ENCODE measurements at places on chromosomes 2 and 18. TPM values are rescaled to one million over a fixed set of nuclear protein-coding genes. Genes with fewer than 3 reads are reported as not detected.

DNA sequence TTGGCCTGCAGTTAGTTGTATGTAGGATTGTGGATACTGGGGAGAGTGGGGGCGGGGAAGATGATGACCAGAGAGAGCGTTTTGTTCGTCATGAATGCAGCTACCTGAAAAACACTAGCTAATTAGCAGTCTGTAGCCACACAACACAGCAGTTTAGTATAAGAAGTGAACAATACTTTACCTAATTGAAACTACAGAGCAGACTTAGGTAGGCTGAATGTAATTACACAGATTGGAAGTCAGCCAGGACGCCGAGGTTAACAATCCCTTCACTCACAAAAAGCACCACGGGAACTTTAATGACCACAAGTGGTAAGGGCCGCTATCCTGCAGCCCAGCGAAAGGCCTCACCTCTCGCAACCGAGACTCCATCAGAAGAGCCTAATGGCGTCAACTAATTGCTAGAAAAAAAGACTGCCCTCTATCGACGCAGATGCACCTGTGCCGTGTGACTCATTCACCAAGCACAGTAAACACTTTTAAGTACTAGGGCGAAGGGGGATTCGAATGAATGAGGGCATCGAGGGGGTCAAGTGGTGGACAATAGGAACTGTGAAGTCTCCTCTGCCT is 591.0 kb downstream of the ARHGAP15 start:
- no peaks in the 10 kb centered on the region for H3K4me1 ChIP-seq
- no peak for DNase-seq
- H3K27ac ChIP-seq, result no peak overlapping the region
- no peaks in the 10 kb centered on the region for H3K27me3 ChIP-seq
- no peaks in the 10 kb centered on the region for H3K36me3 ChIP-seq
- no peak overlapping the region for H3K4me3 ChIP-seq

DNA sequence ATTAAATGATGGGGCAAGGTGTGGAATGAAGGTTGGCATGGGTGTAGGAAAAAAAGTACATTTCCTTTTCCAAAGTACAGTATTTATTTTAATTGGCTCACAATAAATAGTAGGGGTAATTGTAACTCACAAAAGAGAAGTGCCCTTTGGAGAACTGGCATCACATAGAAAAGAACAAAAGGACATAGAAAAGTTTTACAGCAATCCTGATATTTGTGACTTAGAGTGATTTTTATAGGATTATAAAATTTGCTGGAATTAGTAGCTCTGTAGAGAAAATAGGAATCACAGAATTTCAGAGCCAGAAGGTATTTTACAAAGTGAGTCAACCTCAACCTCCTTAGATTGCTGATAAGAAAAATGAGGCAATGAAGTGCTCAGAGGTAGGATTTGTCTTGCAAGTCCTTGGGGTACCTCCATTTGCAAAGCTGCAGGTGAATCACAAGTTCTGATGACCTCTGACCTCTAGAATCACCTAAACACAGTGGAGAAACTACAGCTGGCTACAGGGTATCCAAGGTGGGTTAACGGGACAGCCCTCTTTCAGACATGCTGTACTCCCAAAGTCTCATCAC is 133.6 kb downstream of the SOCS6 start:
- no peaks in the 10 kb centered on the region for H3K27me3 ChIP-seq
- H3K4me1 ChIP-seq, result peaks cover 33% of the 10 kb centered on the region
- H3K4me3 ChIP-seq, result no peak overlapping the region
- peak overlapping the region; percentile 13 for H3K27ac ChIP-seq
- no peaks in the 10 kb centered on the region for H3K36me3 ChIP-seq
- DNase-seq, result no peak

GRCh38 chr18:57087644-57088376 is 59.1 kb upstream of the BOD1L2 start:
- no peaks in the 10 kb centered on the region for H3K4me1 ChIP-seq
- no peak for DNase-seq
- no peaks in the 10 kb centered on the region for H3K27me3 ChIP-seq
- no peak overlapping the region for H3K4me3 ChIP-seq
- no peaks in the 10 kb centered on the region for H3K36me3 ChIP-seq

DNA sequence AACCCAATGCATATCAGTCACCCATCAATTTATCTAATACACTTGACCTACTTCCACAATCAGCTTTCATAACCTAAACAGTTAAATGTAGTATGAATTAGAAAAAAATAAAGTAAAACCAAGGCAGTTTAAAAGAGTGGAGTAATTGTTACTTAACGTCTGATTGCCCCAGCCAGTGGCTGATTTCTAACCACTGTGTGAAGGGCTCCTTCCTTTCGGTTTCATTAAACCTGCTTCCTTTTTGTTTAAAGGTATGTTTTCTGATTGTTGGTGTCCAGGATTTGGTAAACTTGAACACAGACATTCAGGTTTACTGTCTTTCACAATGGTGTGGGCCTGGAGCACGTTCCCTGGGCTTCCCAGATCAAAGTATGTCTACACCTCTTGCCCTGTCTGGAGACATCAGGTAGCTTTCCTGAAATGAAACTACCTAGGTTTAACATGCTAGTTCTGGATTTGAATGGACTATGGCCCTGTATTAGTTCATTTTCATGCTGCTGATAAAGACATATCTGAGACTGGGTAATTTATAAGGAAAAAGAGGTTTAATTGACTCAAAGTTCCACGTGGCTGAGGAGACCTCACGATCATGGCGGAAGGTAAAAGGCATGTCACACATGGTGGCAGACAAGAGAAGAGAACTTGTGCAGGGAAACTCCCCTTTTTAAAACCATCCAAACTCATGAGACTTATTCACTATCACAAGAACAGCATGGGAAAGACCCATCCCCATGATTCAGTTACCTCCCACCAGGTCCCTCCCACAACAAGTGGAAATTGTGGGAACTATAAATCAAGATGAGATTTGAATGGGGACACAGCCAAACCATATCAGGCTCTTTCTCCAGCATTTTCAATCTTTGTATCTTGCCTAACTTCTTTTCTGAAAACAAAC is 605.2 kb upstream of the ID2 start:
- no peak for DNase-seq
- H3K27ac ChIP-seq, result no peak overlapping the region
- no peaks in the 10 kb centered on the region for H3K27me3 ChIP-seq
- H3K4me3 ChIP-seq, result no peak overlapping the region

GRCh38 chr2:102968375-102968774 is 206.5 kb downstream of the TMEM182 start:
- no peaks in the 10 kb centered on the region for H3K36me3 ChIP-seq
- no peaks in the 10 kb centered on the region for H3K27me3 ChIP-seq
- no peak for DNase-seq

DNA sequence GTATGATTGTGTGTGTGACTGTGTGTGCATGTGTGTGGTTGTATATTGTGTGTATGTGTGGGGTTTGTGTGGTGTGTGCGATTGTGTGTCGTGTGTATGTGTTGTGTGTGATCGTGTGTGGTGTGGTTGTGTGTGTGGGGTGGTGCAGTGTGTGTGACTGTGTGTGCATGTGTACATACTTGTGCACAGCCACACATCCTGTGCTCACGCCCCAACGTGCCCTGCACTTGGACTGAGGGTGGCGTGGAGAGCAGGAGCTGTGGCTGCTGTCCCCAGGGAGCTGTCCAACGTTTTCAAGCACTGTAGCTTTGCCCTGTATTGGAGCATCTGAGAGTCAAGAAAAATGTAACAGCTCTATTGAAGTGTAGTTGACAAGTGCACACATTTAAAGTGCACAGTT is 243.2 kb upstream of the HDAC4 start:
- H3K36me3 ChIP-seq, result no peaks in the 10 kb centered on the region
- H3K4me3 ChIP-seq, result no peak overlapping the region
- H3K4me1 ChIP-seq, result no peaks in the 10 kb centered on the region
- DNase-seq, result no peak
- no peak overlapping the region for H3K27ac ChIP-seq

DNA sequence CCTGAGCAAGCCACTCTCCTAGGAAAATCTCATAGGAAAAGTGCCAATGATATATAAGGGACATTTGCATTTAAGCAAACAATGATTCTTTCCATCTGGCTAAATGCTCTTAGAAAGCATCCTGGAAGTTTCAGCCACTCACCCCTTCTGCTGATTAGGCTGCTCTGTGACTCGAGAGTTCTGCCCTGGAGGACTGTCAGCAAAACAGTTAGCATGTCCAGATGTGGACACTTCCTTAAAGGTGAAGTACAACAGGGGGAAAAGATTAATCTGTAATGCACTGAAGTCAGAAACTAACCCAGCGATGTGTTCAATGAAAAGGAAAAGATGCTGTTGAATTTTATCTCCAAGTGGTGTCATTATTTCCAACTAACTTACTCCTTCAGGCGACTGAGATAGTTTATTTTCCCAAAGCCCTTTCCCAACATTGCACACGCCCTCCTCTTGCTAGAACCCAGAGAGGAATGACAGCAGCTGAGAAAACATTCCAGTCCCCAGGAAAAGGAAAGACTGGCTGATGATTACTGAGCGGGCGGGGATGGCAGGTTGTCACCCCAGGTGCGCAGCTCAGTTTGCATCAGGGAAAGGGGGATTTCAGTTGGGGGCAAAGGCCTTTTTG is 214.0 kb downstream of the SS18 start:
- DNase-seq, result no peak
- no peaks in the 10 kb centered on the region for H3K36me3 ChIP-seq
- no peaks in the 10 kb centered on the region for H3K27me3 ChIP-seq
- no peak overlapping the region for H3K4me3 ChIP-seq
- no peak overlapping the region for H3K27ac ChIP-seq

LRRTM1 gene
- total RNA-seq, result not detected

DNA sequence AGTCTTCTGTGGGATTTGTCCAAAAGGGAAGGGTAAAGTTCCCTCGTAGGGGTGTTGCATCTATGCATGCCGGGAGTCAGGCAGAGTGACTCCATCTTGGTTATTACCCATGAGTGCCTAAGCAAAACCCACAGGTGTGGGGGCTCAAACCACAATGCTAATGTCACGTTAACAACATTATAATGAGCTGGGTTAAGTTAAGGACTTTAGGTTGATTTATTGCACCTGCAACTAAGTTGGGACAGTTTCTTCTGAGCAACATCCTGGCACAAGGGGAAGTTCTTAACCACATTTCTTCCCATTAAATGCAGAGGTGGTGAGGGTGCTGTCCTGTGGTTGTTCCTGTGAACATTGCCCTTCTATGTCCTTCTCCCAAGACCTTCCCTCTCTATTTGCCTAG is 1596.8 kb upstream of the SLC39A10 start:
- no peaks in the 10 kb centered on the region for H3K36me3 ChIP-seq
- no peaks in the 10 kb centered on the region for H3K27me3 ChIP-seq

CYP1B1 gene
- total RNA-seq, result 30.3 TPM

- no peaks in the 10 kb centered on the region for H3K4me1 ChIP-seq
- H3K27ac ChIP-seq, result no peak overlapping the region
- no peak for DNase-seq
- no peaks in the 10 kb centered on the region for H3K27me3 ChIP-seq
- H3K36me3 ChIP-seq, result no peaks in the 10 kb centered on the region
- H3K4me3 ChIP-seq, result no peak overlapping the region
Measured at GRCh38 chr2:107062173-107062572, 176.2 kb upstream of the ST6GAL2 start.

GRCh38 chr2:239682518-239682917 is 281.7 kb upstream of the HDAC4 start:
- no peaks in the 10 kb centered on the region for H3K36me3 ChIP-seq
- no peak overlapping the region for H3K4me3 ChIP-seq
- no peak overlapping the region for H3K27ac ChIP-seq
- no peaks in the 10 kb centered on the region for H3K27me3 ChIP-seq
- H3K4me1 ChIP-seq, result no peaks in the 10 kb centered on the region

DNA sequence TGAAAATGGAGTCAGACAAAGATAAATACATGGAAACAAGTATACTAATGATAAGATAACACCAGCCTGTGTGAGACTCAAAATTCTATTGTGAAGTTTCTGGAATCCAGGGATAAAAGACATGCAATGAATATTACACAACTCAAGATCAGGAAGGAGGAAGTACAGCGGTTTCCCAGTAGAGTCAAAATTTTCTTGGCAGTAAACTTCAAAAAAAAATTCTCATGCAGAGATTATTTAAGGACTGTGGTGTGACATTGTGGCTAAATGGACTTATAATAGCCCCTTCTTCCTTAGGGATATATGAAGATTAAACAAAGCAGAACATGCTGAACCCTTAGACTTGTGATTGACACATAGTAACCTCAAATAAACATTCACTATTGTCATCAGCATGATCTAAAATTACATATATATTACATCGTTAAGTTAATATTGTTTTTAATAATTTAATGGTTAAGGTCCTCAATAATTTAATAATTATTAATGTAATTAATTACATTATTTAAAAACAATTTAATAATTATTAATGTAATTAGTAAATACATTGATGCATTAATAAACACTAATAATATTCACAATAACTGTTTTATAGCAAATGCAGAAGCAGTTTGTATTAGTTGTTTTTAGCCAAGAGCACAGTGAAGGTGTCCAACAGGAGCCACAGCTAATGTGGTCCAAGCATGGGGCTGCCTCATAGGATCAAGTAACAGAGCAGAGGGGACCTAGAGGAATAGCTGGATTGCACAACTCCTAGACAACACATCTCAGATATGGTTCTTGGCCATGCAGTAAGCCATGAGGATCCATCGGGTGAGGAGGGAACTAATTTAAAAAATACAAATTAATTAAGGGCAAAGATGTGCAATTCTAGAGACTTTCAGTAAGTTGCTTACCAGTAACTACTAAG is 77.3 kb downstream of the POLE4 start:
- no peaks in the 10 kb centered on the region for H3K36me3 ChIP-seq
- H3K27ac ChIP-seq, result peak overlapping the region; percentile 32
- no peak overlapping the region for H3K4me3 ChIP-seq
- no peak for DNase-seq

DNA sequence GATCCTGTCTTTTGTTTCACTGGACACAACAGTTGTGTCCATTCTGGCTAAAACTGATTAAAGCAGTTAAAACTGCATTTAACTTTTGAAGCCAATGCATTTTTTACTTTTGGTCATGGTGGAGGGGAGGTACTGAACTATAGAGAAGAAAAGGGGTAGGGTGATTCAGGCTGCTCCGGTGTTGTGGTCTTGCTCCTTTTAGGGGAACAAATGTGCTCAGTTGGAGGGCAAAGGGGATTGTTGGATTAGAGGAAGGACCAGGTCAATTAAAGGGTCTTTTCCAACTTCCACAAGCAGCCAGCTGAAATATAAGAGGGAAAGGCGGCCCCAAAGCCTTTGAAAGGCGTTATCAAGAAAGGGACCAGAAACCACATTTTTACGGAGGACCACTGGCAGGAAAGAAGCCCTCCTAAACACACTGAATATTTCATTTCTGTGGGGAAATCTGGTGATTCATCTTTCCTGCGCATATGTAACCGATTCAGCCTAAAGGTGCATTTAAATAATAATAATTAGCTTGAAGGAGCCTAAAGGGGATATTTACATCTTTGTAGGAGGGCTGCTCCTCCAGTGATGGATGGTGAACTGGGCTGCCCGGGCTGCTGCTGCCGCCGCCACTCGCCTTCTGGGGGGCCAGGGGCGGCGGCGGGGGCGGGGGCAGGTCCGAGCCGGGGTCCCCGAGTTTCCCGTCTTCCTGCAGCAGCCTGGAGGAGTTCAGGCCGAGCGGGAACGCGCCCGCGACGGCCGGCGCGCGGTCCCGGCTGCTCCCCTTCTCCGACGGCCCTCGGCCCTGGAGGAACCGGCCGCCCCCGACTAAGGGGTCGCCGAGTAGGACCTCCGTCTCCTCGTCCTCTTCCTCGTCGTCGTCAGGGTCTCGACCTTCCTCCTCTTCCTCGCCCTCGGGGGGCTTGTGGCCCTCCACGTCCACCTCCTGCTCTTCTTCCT is 5.2 kb downstream of the SKOR2 start:
- peaks cover 46% of the 10 kb centered on the region for H3K27me3 ChIP-seq
- no peak overlapping the region for H3K27ac ChIP-seq
- no peak overlapping the region for H3K4me3 ChIP-seq
- H3K36me3 ChIP-seq, result no peaks in the 10 kb centered on the region
